ENCODE measurements at places on chromosomes 7 and 10.

DNA sequence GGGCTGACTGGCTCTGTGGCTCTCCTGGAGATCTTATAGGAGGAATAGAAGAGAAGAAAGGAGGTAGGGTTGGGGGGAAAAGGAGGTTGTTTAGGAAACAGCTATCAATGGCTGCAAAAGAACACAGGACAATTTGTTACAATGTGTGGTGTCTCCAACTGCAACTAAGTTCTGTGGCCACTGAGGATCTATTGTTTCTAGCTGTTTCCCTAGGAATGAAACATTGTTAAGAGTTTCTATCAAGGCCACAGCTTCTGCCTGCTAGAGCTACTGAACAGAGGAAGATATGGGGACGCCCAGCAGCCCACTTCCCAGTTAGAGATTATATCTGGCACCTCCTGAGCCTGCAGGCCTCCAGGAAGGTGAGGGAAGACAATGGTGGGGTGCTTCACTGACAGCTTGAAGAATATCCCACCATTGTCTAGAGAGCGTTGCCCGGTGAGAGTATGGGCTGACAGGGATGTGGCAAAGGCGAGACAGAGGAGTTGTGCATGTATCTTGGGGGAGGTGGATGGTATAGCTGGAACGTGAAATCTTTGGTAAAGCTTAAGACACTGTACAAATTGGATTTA is 4.0 kb downstream of the SCD start:
- DNase-seq = no peak

GRCh38 chr7:47663851-47664250 is 81.9 kb upstream of the TNS3 start:
- no peak for DNase-seq

DNA sequence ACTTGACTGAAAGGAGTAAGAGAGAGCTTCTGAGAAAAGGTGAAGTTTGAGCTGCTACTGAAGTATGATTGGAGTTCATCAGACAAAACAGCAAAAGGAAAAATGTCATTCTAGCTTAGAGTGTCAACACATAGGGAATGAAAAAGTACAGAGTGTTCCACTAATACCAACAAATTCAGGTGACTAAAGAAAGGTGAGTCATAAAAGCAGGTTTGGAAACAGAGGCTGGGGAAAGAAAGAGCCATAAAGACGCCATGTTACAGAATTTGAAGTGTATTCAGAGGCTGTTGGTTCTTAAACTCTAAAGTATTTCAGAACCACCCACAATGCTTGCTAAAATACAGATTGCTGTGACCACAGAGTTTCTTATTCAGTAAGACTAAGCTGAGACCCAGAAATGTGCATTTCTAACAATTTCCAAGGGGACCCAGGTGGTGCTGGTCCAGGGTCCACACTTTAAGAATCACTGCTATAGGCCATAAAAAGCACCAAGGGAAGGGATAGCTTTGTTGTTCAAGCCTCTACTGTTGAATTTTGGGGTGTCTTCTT is 143.1 kb downstream of the ELAPOR2 start:
- DNase-seq = no peak

- DNase-seq = no peak
Measured at GRCh38 chr10:96208271-96208670, 63.1 kb downstream of the BLNK start.

GRCh38 chr10:47111329-47111862 is 188.6 kb upstream of the GDF10 start:
- no peak for DNase-seq

DNA sequence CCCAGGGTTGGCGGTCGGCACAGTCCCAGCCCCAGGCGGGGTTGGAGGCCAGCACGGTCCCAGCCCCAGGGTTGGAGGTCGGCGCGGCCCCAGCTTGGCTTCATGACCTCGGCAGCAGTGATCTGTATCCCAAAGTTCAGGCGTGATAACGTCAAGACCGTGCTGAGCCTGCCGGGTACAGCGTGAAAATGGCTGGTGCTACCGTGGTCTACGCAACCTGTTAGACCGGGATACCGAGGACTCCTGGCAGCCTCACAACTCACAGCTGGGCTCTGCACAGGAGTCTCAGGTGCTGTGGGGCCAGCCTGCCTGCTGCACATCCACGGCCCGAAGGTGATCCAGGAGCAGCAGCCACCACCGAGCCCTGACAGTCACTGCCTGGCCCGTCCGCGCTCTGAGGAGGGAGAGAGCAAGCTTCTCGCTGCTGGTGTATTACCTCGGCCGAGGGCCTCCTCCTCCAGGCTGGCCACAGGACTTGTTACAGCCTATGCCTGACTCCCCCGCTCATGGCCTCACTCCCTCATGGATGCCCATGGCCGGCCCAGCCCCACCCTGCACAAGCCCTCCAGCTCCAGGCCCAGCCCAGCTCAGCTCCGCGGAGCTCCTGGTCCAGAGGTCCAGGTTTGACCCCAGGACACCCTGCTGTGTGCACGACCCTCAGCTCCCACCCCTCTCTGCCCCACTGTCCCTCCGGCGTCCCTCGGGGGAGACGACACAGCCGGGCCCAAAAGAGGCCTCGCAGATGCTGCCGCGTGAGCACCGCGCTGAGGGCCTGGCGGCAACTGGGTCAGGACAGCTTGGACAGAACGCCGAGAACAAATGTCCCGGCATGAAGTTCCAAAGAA is 156.0 kb downstream of the ELFN1 start:
- no peak for DNase-seq

GRCh38 chr10:26235761-26236160 is 19.2 kb downstream of the GAD2 start:
- DNase-seq = no peak

DNA sequence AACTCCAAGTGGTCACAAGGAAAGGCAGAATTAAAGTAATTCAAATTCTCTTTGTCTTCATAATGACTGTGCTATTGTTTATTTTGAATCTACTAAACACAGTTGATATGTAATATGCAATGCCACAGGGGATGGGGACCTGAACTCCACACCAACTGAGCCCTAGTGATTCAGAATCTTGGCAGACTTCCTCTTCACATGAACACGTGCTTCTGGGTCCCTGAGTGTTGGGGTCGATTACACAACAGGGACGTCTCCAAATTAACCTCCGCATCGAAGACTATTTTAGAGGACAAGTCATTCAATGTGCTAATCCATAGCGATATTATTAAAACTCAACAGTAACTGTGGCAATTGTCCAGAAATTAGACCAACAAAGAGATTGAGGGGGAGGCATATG is 95.3 kb upstream of the CARD11 start:
- no peak for DNase-seq

- DNase-seq = no peak
Measured at GRCh38 chr7:24826662-24827020, 69.4 kb upstream of the GSDME start.

DNA sequence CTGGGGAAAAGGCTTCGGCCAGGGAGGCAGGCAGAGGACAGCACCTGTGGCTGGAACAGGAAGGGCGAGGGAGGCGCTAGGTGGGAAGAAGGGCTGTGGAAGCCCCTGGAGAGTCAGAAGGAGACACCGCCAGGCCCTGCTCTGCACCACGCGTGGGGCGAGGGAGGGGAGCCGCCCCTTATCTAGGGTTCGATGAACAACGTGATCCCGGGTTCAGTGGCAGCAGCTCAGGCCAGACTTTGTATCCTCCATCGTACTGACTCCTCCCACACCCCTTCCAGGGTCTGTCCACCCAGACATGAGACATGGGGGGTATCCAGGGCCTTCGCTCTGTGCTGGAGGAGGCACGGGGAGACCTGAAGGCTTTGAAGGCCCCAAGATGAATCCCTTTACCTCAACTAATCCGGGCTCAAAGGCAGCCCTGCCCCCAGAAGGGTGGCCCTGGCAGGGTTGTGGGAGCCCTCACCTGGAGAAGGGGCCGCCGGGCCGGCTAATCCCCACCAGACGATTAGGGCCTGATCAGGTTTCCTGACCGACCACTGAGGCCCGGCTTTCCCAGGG is 110.8 kb downstream of the PDGFA start:
- no peak for DNase-seq

DNA sequence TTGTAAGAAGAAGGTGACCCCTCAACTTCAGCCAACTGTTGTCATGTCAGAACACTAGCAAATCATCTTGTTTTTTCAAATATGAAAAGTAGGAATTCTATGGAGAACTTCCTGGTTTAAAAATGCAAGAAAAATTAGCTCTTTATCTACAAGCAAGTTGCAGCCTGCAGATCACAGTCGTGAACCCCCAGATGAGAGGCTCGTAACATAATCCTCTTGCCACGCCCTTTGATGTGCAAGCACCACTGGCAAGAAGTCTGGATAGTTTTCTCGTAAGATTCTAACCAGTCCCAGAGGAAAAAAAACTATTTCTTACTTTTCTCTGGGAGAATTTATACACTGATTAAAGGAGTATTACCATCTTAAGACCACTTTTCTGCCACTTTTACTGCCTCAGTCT is 132.3 kb downstream of the DPY19L1 start:
- no peak for DNase-seq

- DNase-seq = no peak
Measured at GRCh38 chr10:124632064-124632531, 112.1 kb downstream of the FAM53B start.

- DNase-seq = no peak
Measured at GRCh38 chr10:94016727-94017714, 23.3 kb downstream of the PLCE1 start.
